ENCODE measurements at places on chromosomes 16 and 17.
A peak's percentile ranks its signal among the peaks of the same experiment; 100 is the strongest.

DNA sequence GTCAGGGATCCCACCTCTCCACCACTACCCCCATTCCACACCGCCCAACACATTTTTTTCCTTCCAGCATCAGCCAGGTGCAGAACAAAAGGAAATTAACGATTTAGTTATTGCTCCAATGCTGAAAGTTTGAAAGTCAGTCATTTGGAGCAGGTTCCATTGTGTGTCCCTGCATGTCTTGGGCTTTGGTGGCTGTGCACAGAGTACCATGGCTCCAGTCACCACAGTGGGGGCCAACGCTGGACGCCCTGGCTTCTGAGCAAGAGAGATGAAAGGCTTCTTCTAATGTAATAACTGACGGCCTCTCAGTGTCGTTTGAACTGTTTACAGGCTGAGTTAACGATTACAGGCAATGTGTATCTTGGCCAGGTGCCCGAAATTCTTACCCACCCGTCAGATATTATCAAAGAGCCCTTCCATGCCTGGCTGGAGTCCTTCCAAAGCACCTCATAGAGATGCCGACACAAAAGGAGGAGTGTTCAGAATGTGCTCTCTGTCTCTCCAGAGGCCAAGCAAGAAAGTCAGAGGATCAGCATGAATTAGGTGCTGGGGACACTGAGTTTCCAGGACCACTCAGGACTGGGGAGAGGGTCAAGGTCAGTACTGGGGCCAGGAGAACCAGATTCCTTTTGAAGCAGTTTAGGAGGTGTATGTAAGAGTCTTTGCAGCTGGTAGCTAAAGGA, 25.9 kb downstream of the RNF43 start:
- peak; percentile 70 for DNase-seq

GRCh38 chr17:55580596-55581133, 69.4 kb upstream of the SMIM36 start:
- no peak for DNase-seq

- DNase-seq: no peak
These were observed 22.3 kb upstream of the NAGS start for GRCh38 chr17:43982171-43982570.

DNA sequence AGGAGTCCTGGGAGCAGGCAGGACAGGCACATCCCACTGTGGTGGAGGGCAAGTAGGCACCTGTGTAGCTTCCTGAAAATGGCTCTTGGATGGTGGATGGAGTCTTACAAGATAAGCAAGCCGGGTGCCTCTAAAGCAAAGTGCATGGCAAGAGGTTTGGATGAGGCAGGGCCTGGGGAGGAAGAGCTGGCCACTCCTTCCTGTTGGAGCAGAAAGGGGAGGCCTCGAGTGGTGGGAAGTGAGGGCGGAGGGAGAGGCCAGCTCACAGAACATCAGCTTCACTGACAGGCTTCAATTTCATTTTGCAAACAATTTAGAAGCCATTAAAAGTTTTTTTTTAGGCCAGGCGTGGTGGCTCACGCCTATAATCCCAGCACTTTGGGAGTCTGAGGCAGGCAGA, 31.0 kb downstream of the CD300A start:
- no peak for DNase-seq

GRCh38 chr17:57276621-57277020, 20.3 kb downstream of the MSI2 start:
- DNase-seq: no peak

- DNase-seq: no peak
These were observed 84.0 kb downstream of the ANKRD11 start for GRCh38 chr16:89406277-89406888.

DNA sequence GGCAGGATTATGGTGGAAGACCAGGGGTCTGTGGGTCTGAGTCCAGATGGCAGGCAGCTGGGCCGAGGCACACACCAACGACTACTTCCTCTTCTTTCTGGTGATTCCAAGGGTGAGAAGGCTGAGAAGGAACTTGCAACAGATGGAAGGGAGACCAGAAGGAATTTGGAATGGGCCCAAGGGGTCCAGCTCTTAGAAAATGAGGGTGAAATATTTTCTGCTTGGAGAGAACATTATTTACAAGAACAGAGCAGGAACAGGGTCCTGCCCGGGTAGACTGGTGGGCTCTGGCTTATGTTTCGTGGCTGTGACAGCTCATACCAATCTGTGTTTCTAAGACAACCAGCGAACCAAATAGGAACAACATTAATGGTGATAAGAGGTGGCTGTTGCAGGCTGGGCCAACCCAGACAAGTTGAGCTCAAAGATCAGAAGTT, 36.6 kb downstream of the CCDC42 start:
- no peak for DNase-seq

DNA sequence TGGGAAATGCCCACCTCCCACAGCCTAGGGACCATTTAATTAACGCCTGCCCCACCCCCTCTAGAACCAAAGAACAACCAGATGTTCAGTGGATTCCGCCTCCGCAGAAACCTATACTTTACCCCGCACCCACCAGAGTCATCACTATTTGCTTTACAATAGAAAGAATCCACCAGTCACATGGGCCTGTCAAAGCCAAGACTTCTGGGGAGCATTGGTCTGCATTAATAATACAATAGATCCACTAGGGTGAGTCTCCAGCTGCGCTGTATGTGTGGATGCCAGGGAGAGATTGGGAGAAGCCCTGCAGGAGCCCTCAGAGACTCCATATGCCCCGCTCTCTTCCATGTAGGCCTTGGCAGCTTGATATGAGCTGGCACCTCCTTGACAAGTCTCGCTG, 31.3 kb downstream of the CLEC19A start:
- no peak for DNase-seq

- no peak for DNase-seq
These were observed 52.0 kb downstream of the MAP2K6 start for GRCh38 chr17:69466451-69466850.

DNA sequence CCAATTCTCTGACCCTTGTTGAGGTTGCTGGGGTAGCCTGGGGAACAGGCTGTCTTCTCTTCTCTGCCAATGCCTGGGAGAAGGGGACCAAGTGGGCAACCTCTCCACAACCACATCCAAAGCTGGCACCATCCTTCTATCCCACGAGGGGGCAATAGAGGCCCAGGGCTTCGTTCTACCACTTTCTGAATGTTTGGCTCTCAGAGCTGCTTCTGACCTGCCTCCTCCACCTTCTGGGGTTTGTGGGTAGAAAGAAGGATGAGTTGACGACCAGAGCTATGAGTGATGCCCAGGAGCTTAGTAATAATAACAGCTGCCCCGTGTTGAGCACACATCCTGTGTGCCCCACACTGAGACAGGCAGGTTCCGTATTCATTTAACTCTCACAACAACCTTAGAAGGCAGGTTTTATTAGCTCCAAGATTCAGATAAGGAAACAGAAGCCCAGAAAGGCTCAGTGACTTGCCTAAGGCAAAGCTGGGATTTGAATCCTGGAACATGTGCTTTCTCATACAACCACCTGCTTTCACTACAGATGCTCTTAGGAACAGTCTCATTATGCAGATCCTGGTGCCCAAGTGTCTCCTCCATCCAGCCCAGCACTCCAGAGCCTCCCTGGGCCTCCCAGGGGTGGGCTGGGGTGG, 11.1 kb downstream of the TSPOAP1 start:
- DNase-seq: peak; percentile 81

DNA sequence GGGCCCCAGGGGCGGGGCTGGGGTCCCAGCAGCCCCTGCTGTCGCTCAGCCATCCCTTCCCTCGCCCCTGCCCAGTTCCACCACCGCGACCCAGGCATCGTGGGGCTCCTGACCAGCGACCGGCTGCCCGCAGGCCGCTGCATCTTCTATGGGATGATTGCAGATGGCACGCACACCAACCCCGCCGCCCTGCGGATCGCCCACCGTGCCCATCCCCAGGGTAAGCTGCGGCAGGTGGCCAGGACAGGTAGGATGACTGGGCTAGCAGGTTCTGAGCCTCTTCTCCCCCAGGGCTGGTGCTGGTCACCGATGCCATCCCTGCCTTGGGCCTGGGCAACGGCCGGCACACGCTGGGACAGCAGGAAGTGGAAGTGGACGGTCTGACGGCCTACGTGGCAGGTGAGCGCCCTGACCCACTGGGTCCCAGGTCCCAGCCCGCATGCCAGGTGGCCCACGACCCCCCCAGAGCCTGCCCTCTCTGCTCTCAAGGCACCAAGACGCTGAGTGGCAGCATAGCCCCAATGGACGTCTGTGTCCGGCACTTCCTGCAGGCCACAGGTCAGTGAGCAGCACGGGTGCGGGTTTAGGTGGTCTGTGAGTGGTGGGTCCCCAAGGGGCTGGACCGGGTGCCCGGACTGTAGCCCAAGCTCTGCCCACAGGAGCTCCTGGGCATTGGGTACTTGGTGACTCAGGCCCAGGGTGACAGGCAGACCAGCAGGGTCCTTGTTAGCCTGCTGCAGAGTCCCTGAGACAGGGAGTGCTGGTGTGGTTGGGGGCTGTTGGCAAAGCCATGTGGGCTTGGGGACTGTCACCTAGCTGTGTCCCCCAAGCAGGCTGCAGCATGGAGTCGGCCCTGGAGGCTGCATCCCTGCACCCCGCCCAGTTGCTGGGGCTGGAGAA, 2.8 kb downstream of the CEMP1 start:
- DNase-seq: no peak

DNA sequence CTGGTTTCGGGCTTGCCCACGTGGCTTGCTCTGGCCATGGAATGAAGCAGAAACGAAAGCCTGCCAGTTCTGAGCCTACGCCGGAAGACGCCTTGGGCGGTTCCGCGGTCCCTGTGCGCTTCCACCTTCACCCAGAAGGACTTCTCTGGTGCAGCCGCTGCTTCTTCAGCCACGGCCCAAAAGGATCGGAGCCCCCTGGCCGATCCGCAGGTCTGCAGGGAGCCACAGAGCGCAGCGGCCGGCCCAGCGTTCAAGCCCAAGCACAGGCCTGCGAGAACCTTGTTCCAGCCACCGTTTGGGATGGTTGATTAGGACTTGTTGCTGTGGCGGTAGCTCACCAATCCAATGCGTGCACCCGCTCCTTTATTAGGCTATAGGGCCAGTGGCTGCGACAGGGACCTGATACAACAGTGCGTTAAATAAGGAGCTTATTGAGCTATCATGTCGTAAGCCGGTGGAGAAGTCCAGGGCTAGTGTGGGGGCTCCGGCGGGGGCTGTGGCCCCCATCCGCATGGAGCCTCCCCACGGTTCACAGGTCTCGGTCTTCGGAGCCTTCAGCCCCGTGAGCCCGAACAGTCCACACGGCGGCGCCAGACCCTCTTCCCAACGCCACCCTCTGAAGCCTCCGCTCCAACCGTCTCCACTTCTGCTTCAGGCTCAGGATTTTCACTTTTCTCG, 10.2 kb upstream of the MPP2 start:
- no peak for DNase-seq

- no peak for DNase-seq
These were observed 189.5 kb downstream of the ABCC12 start for GRCh38 chr16:47966325-47966724.

GRCh38 chr17:41695134-41695661, 6.5 kb downstream of the EIF1 start:
- no peak for DNase-seq

GRCh38 chr17:33804401-33804800, 450.7 kb upstream of the CCL2 start:
- DNase-seq: no peak

DNA sequence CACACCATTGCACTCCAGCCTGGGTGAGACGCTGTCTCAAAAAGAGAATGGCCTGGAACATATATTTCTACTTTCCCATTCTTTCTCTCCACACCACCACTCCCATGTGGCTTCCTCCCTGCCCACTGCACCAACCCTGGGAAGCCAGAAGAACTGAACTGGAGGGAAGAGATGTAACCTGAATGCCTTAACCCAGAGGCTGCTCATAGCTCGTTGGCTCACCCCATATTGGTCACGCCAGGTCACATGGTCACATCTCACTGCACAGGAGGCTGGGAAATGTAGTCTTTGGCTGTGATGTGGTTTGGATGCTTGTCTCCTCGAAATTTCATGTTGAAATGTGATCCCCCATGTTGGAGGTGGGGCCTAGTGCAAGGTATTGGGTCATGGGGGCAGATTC, 5.9 kb upstream of the DNAH17 start:
- DNase-seq: peak; percentile 52

DNA sequence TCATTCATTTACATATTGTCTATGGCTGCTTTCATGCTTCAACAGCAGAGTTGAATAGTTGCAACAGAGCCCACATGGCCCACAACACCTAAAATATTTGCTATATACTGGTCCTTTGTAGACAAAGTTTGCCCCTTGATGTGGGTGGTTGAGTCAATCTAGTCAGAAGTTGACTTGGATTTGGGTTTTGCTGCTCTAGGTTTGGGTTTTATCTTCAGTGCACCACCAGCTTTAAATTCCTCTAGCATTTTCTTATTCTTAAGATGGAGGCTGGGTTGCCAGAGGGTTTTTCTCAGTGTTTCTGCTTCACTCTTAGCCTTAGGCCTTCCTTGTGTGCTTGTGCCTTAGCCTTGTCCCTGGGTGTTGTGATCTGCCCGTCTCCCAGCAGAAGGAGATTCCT, 51.0 kb downstream of the CCDC182 start:
- no peak for DNase-seq

Measured in HEK293T (cell line).